Pulmonary artery endothelial cell (primary cell): ENCODE measurements at places on chromosomes 7 and 10. TPM values are rescaled to one million over a fixed set of nuclear protein-coding genes. Genes with fewer than 3 reads are reported as not detected.

GRCh38 chr10:96673318-96674099, 46.8 kb downstream of the PIK3AP1 start:
- DNase-seq, result no peak

GRCh38 chr10:64062793-64063192, 541.6 kb downstream of the REEP3 start:
- DNase-seq, result no peak

DNA sequence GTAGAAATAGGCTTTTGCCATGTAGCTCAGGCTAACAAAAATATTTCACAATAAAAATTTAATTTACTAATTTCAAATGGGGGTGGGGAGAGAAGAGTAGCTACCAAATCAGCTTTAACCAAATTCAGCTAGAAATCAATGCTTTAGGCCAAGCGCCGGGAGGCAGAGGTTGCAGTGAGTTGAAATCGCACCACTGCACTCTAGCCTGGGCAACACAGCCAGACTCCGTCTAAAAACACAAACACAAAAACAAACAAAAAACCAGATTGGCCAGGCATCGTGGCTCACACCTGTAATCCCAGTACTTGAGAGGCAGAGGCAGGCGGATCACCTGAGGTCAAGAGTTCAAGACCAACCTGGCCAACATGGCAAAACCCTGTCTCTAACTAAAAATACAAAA, 9.4 kb downstream of the UBE2H start:
- no peak for DNase-seq

The SRRM3 gene
- 0.53 and 1.8 TPM in 2 replicates for total RNA-seq

DNA sequence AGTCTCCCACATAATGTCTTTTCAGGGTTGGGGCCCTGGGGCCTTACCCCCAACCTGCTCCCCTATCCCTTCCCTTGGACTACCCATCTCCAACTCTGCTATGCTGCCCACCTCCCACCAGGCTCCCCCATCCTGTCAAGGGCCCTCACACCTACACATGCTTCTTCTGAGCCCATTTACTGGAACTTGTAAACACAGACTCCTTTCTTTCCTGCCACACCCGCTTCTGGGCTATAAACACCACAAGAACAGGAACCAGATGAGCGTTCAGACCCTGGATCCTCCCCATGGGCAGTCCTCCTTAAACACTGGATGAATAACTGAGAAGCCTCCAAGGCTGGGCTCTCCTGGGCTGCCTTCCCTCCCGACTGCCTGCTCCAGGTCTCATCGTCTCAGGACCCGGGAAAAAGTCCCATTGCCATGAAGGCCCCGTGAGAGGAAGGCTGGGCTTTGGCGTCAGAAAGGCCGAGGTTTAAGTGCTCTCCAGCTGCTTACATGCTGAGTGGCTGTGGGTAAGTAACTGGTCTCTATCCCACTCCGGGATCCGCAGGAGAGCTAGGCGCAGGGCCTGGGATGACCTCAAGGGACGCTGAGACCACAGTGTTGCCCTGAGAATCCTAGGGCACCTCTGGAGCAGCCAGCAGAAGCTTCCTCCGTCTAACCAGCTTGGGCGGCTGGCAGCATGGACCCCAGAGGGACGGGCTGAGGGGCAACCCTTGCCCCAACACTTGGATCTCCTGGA, 15.6 kb upstream of the CRHR2 start:
- DNase-seq, result no peak
